ENCODE measurements at places on chromosomes 5 and 9.

DNA sequence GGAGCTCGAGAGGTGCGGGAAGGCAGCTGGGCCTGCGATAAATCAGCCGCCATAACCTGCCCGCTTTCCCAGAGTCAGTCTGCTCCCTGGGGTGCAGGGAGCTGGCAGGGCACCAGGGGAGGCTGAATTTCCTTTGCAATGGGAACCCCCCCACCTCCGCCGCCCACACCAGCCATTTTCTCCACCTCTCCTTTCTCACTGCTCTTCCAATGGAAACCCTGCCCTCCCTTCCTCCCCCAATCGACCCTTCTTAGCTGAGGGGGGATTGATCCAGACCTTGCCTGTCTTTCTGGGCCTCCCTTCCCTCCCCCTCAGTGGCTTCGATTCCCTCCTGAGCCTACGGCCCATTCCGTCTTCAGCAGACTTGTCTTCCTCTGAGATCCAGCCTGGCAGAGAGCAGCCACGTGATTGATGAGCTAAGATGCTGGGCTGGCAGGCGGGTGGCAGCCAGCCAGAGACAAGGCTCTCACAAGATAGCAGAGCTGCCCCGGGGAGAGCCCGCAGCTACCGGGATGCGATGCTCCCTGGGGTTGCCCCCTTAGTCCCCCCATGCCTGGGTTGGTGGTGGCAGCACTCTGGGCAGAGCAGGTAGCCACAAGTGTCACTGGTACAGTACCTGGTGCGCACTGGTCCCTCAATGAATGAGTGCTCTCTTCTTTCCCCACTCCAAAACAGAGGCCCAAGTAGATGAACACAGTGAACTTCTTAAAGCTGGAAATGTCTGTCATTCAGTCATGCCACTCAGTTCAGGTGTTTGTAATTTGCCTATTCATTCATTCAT lies 53.7 kb upstream of the FABP6 start:
- no peak for DNase-seq

DNA sequence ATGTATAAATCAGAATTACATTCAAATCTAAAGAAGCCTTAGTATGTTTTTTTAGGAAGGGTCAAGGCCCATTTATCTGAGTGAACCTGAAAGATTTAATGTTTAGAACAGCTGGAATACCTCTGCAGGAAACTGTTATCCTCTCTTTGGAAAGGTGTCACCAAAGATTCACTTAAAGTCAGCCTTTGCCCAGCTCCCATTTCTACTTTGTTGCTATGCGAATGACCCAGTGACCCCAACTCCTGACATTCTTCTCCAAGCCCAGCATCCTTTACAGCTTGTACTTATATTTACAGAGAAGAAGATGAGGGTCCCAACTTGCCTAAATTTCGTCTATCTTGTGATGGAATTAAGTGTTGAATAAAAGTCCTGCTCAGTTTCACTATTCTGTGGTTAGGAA lies 1198.6 kb downstream of the CDH12 start:
- no peak for DNase-seq

DNA sequence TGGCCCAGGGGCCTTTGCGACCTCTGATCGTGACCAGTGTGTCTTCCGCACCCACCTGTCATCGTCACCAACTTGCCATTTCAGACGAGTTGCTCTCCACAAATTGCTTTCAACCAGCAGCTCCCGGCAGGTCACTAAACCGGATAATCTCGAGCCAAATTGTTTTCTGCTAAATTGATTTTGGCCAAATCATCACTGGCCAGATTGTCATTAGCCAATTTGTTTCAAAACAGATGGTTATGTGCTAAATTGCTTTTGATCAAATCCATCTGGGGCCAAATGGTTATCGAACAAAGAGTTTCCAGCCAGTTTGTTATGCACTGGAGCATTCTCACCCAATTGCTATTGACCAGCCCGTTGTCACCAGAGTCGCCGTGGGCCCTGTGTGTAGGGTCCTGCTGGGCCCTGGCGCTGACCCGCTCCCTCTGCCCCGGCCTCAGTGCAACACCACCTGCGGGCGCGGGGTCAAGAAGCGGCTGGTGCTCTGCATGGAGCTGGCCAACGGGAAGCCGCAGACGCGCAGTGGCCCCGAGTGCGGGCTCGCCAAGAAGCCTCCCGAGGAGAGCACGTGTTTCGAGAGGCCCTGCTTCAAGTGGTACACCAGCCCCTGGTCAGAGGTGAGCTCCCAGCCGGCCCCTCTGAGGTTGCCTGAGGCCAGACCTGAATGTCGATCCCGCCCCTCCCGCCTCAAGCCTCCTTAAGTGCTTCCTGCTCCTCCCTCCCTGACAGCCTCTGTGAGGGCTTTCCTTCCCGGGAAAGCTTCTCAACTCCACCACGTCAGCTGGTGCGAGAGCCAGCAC lies 35.6 kb downstream of the ADAMTSL2 start:
- no peak for DNase-seq

GRCh38 chr5:59169081-59169767 lies 586.3 kb downstream of the RAB3C start:
- no peak for DNase-seq

- no peak for DNase-seq
Measured at GRCh38 chr5:40224421-40224820, 455.3 kb upstream of the PTGER4 start.

DNA sequence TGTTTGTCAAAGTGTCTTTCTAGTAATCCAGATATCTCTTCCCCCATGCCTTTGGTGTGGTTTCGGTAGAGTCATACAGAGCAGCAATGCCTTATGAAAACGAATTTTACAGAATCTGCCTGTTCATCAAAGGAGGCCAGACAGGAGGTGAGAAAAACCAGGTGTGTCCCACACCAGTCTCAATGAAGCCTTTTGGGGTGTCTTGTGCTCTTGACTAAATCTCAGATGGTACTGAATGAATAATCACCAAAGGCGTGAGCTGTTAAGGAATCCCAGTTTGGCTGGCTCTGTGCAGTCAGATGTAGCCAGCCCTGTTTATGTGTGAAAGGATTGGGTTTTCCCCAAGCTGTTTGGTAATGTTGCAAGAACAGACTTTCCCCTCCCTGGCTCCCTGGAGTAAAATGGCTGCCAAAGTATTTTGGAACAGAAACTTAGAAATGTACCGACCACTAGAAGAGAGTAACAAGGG lies 70.8 kb upstream of the CDKN2B start:
- no peak for DNase-seq

DNA sequence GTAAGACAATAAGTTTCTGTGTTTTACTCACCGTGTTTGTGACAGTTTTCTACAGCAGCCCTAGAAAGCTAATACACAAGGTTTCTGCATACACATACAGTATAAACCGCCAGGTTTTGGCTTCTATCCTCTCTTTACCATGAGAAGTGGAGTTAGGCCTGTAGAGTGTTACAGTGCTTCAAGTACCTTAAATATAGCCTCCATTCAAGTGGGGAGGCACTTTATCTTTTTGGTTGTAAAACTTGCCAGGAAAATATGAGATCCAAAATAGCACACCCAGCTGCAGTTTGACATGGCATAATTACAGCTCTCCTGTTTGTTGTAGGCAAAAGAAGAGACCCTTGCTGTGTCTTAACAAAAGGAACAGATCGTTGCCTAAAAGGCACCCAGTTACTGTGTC lies 90.3 kb upstream of the PTPN3 start:
- no peak for DNase-seq

DNA sequence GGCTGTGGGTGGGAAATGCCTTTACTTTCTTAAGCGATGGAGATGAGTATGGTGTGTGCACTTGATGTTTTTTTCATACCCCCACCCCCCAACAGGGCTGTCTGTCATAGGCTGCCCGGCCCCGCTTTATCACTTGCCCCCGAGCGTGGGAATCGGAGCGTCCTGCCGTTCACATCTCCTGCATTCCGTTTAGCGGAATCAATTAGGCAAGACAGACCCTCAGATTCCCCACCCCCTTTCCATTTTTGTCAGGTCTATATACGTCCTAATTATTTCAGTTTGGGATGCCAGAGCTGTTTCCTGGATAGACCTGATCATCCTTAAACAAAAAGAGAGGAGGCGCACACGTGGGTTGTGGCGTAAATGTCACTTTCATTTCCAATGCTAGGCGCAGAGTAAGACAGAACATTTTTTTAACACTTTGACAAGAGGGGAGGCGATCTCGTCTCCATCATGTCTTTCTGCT lies 217.2 kb downstream of the MEF2C start:
- no peak for DNase-seq
